Panc1 (cell line): ENCODE measurements at places on chromosomes 12 and 14. TPM values are rescaled to one million over a fixed set of nuclear protein-coding genes. Genes with fewer than 3 reads are reported as not detected.

Gene IFT43
- total RNA-seq = 20.0 TPM

Gene SYNDIG1L
- not detected for total RNA-seq

Gene TCL1A
- total RNA-seq = not detected

DNA sequence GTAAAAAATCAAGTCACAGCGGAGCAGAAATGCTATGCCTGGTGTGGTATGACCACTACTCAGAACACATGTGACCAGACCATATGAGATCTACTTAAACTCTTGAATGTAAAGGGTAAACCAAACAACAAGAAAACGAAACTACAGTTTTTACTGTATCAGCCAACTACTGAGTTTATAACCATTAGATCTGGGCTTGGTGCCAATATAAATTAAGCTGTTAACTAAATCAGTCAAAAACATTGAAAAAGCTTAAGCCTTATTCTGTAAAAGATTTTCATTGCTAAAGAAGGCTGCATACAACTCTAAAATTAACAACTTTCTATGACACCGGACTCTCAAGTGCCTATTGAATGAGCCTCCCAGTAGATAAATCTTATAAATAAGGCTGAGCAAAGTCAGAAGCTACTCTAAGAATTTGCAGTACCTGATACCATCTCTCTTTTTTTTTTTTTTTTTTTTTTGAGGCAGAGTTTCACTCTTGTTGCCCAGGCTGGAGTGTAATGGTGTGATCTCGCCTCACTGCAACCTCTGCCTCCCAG is 35.4 kb downstream of the SPTLC2 start:
- H3K36me3 ChIP-seq = no peaks in the 10 kb centered on the region
- 0 out of 2 replicates have a peak, but pooled peaks cover 2% of the 10 kb centered on the region for H3K4me1 ChIP-seq
- no peak overlapping the region for H3K27ac ChIP-seq

DNA sequence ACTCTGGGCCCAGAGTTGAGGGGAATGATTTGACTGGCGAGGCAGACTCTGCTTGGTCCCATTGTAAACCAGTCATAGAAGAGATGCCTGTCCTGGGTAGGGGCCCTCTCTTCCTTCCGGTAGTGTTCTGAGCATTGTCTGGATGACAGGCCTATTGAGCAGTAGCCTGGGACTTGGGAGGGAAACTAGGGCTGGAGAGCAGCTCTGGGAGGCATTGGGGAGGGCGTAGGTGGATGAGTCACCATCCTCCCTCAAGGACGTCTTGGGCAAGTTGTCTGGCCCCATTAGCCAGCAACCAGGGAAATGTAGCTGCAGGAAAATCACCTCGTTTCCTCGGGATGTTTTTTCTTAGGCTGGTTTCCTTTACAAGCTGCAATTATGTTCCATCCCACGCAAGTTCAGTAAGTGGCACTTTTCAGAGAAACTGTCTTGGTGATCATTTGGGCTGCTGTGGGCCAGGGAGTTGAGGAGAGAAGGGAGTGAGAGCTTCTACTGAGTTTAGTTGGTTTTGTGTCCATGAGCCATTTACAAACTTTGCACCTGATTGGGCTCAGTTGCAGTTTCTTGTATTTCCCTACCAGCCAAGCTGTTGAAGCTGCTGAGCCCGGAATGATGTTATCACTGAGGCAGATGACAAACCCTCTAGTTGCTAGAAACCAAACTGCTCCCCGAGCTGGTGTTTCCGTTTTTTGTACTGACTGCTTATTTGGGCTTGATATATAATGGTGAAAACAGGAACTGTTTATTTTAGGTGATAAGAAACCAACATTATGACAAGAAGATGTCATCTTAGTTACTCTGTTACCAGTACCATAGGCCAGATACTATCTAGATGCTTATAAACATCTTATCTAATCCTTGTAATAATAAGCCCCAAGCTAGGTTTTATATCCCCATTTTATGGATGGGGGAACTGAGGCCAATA is 147.6 kb downstream of the CHST11 start:
- peaks cover 21% of the 10 kb centered on the region for H3K4me1 ChIP-seq
- H3K36me3 ChIP-seq = no peaks in the 10 kb centered on the region
- peak overlapping the region; percentile 76 for H3K27ac ChIP-seq
- H3K4me3 ChIP-seq = no peak overlapping the region
- H3K27me3 ChIP-seq = no peaks in the 10 kb centered on the region
- DNase-seq = no peak

GRCh38 chr12:12645485-12645884 is 33.8 kb downstream of the CREBL2 start:
- no peaks in the 10 kb centered on the region; the same call in 1 of the 2 replicates for H3K36me3 ChIP-seq
- H3K27ac ChIP-seq = no peak overlapping the region
- no peaks in the 10 kb centered on the region for H3K4me1 ChIP-seq
- H3K4me3 ChIP-seq = no peak overlapping the region
- H3K27me3 ChIP-seq = no peaks in the 10 kb centered on the region

GRCh38 chr12:122460061-122460460 is 37.6 kb upstream of the CLIP1 start:
- H3K4me1 ChIP-seq = peaks cover 3% of the 10 kb centered on the region; the same call in 1 of the 2 replicates
- H3K27me3 ChIP-seq = no peaks in the 10 kb centered on the region
- H3K27ac ChIP-seq = no peak overlapping the region; the same call in 1 of the 2 replicates
- H3K4me3 ChIP-seq = no peak overlapping the region

- no peak overlapping the region for H3K27ac ChIP-seq
- no peaks in the 10 kb centered on the region for H3K4me1 ChIP-seq
- no peaks in the 10 kb centered on the region for H3K36me3 ChIP-seq
- no peaks in the 10 kb centered on the region for H3K27me3 ChIP-seq
Measured at GRCh38 chr12:59861635-59862034, 265.8 kb downstream of the SLC16A7 start.
